ENCODE measurements at places on chromosomes 16 and 17.

GRCh38 chr16:2490190-2491105 lies 15.5 kb downstream of the TBC1D24 start:
- no peak for DNase-seq

DNA sequence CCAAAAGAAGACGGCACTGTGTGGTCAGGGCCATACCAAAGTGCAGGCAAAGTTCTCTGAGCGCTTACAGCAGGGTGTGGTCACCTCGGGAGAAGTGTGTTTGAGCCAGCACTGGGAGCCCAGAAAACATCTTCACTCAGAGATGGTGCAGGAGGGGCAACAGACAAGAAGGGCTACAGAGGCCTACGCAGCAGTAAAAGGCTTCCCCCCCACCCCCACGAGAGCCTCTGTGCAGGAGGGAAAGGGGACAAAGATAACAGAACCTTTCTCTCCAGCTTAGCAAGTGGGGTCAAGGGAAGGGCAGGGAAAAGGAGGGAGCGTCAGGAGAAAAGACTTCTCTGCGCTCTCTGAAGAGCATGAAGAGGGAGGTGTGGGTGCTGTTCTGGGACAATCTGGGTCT lies 2.8 kb downstream of the VAT1 start:
- no peak for DNase-seq

DNA sequence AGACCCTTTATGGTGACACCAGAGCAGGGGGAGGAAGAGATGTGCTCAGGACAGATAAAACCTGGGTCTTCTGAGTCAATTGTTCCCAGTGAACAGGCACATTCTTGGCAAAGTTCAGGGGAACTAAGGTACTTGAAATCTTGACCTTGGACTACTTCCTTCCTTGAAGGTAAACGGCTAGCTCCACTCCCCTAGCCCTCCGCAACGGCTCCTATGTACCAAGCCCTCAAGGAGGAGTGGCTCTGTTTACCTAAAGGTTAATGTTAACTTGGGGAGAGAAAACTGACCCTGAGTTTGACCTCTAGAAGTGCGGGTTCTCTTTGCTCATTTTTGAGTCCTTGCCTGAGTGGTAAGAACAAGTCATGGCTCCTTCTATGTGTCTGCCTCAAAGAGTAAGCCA lies 7.8 kb downstream of the TTLL6 start:
- DNase-seq: no peak

GRCh38 chr16:57959121-57959520 lies 11.8 kb downstream of the CNGB1 start:
- no peak for DNase-seq

All from NCI-H1436 (cell line).